ENCODE measurements at places on chromosomes 11 and 22.

DNA sequence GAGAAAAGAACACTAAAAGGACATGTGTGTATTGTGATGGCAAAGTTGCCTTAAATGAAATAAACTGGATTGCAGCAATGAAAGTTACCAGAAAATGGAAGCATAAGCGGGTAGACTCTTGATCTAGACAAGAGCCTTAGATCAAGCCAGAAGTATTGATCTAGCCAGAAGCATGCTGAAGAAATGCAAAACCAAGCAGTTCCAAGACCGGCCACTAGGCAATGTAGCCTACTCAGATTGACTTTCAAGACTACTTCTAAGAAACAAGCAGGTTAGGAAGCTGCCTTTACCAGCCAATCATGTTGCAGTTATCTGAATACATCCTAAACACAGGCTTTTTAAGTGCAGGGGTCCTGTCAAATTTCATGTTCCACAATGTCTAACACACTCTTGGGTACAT, 54.6 kb downstream of the KCNA4 start:
- H3K27ac ChIP-seq = no peak overlapping the region
- DNase-seq = no peak
- no peaks in the 10 kb centered on the region for H3K27me3 ChIP-seq
- peaks cover under 1% of the 10 kb centered on the region for H3K4me1 ChIP-seq
- H3K4me3 ChIP-seq = no peak overlapping the region

DNA sequence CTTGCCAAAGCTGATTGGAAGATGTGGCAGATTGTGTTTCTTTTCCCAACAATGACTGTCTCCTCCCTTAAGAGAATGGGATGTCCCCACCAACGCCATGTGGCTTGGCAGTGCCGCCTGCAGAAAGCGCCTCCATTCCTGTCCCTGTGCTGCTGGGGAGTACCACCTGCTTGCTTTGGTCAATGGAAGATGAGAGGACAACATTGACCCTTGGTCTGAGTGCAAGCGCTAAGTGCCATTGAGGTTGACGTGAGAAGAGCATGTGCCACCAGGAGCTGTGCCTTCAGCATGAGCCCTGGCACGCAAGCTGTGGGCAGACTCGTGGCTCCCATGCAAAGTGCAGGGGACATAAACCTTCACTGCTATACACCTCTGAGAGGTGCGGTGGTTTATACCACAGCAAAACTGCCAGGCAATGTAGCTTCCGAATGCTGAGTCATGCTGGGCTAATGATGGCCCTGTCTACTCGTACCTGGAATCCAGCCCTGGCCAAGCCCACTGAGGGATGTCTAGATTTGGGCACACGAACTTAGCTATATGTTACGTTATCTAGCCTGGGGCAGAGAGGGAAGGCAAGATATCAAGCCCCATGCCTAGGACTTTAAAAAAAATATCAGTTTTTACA, 41.9 kb downstream of the MYEOV start:
- no peak overlapping the region for H3K27ac ChIP-seq
- no peaks in the 10 kb centered on the region for H3K36me3 ChIP-seq
- H3K4me1 ChIP-seq = no peaks in the 10 kb centered on the region
- DNase-seq = no peak
- H3K27me3 ChIP-seq = no peaks in the 10 kb centered on the region
- H3K4me3 ChIP-seq = no peak overlapping the region

DNA sequence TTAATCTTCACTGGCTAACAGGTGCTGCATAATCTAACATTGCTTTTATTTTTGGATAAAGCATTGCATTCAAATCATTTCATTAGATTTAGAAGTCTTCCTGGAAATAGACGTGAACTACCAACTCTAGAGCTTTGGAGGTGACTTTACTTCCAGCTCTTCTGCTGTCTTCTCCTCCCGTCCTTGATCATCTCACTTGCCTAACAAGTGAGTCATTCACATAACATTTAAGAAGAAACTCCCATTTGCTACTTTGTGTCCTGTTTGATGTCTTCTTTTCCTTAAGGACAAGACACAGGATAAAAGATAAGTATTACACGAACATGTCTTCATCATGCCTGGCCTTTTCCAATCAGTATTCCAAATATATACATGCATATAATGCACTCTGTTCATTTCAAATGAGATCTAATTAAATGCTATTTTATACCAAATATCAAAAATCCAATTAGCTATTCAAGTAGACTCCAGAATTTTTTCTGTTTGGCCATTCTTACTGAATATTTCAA, 88.3 kb downstream of the BDNF start:
- no peak for DNase-seq
- H3K27me3 ChIP-seq = no peaks in the 10 kb centered on the region
- H3K4me1 ChIP-seq = no peaks in the 10 kb centered on the region
- H3K27ac ChIP-seq = no peak overlapping the region
- H3K36me3 ChIP-seq = no peaks in the 10 kb centered on the region

DNA sequence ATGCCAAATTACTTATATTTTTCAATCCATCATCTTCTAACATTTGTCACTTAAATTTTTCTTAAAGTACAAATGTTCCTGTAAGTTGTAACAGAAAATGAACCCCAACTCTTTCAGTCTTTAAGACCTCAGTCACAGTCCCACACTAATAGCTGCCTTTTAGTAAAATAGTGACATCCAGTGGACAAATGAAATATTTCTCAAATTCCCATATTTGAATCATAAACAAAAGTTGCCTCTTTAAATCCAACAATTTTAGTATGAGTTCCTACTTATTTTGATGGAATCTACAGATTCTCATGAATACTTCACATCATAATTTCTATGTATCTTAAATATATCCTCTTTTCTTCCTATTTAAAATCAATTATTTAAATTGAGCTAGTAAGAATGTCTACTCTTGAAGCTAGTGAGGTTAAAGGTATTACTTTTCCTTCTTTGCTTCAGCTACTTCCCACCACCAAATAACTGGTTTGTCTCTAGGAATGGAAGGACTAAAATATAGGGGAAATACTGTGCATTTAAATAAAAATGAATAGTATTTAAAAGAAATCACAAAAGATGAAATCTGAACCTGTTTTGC, 9.2 kb downstream of the LIN7C start:
- peaks cover 94% of the 10 kb centered on the region for H3K36me3 ChIP-seq
- H3K27ac ChIP-seq = no peak overlapping the region
- no peaks in the 10 kb centered on the region for H3K27me3 ChIP-seq

- DNase-seq = no peak
- no peaks in the 10 kb centered on the region for H3K4me1 ChIP-seq
- no peaks in the 10 kb centered on the region for H3K36me3 ChIP-seq
- no peak overlapping the region for H3K27ac ChIP-seq
- H3K4me3 ChIP-seq = peak overlapping the region; percentile 2
Observed at GRCh38 chr22:49550766-49551362, 276.8 kb downstream of the BRD1 start.

- peaks cover 56% of the 10 kb centered on the region for H3K36me3 ChIP-seq
- H3K27me3 ChIP-seq = no peaks in the 10 kb centered on the region
- DNase-seq = no peak
- H3K4me3 ChIP-seq = no peak overlapping the region
Observed at GRCh38 chr22:24540470-24540869, 14.5 kb downstream of the GUCD1 start.

DNA sequence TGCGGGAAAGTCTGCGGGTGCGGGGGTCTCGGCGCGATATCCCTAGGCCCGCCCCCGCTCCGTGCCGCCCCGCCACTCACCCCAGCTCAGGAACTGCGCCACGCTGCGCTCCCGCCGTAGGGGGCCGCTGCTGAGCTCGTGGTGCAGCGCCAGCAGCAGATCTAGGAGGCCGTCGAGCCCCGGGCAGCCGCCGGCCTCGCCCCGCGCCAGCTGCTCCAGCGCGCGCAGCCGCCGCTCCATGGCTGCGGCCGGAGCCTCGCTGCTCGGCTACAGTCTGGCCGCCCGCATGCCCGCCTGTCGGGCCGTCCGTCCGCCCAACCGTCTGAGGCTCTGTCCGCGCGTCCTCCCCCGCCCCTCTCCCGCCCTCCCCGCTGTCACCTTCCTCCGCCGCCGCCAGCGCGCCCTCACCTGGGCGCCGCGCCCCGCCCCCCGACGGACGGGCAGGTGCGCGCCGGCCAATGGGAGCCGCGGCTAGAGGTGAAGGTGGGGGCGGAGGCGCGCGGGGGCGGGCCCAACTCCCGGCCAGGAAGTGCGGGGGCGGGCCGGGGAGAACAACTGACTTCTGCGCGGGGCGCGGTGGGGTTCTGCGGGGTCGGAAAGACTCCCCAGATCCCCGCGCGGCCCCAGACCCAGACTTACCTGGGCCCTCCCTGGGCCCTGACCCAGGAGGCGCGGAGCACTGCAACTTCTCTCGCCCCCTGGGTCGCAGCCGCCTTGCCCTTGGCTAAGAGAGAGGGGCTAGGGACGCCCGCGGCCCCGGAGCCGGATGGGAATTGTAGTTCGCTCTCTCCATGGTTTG, at the start of gene CDC42BPG:
CDC42BPG (minus strand) TSS at position 324 of the 799 bp plus-strand sequence; CDS start at position 240, 84 bp downstream.
- H3K4me1 ChIP-seq = peaks cover 15% of the 10 kb centered on the region
- H3K4me3 ChIP-seq = peak within 1 kb of the TSS; percentile 77
- no peaks in the 10 kb centered on the region for H3K36me3 ChIP-seq
- H3K27ac ChIP-seq = no peak within 1 kb of the TSS
- no peak for DNase-seq
- no peaks in the 10 kb centered on the region for H3K27me3 ChIP-seq

GRCh38 chr11:8766043-8766987, 83.7 kb downstream of the RPL27A start:
- no peaks in the 10 kb centered on the region for H3K27me3 ChIP-seq
- peaks cover 23% of the 10 kb centered on the region for H3K4me1 ChIP-seq
- H3K27ac ChIP-seq = no peak overlapping the region
- H3K4me3 ChIP-seq = no peak overlapping the region
- DNase-seq = peak; percentile 23

All from neuronal stem cell (in vitro differentiated cells).